ENCODE measurements at places on chromosomes 3 and 15.

GRCh38 chr3:70519026-70519425, 206.6 kb upstream of the MDFIC2 start:
- no peak for DNase-seq

DNA sequence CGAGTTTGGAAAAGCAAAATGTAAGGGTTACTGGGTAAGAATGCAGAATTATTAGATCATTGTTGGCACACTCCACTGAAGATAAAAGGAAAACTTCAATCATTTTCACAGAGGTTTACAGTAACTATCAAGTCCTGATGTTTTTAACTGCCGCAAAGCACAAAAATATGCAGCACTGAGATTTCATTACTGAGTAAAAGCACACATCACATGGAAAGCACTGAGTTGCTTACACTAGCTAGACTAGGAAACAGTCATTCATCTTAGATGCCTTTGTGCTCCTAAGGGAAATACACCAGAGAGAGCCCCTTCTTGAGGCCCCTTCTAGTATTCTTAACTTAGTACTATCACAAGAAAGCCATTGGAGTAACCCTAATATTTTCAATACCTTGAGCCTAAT, 11.8 kb upstream of the P2RY1 start:
- DNase-seq = no peak

GRCh38 chr15:33808720-33809457, 159.4 kb upstream of the CHRM5 start:
- DNase-seq = no peak

DNA sequence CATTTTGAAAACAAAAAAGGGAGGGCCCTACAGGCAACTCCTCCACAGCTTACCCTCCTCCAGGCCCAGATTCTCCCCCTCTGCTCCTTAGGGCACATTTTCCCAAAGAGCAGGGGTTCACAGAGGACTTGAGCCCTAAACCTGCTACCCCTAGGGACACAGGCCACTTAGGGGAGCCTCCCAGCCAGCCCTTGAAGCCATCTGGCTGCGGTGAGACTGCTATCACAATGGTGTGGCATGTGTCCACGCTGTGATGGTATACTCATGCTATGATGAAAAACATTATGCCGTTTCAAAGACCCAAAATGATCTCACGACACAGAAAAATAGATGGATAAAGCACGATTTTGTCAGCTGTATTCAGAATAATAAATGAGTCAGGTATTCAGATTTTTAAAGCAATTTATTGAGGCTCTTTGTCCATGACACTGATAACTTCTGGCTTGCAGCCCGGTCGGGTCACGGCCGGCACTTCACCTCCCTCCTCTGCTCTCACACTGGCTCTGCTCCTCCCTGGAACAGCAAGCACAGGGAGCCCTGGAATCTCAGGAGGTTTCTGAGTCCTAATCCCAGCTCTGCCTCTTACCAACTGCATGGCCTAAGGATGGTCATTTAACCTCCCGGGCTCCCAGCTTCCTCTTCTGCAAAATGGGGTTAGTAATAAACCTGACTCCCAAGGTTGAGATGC, 115.3 kb downstream of the MEGF11 start:
- no peak for DNase-seq

- DNase-seq = no peak
Measured at GRCh38 chr15:59333401-59334075, 39.1 kb downstream of the MYO1E start.

- DNase-seq = no peak
Measured at GRCh38 chr3:169389925-169390253, 273.6 kb downstream of the MECOM start.

- DNase-seq = no peak
Measured at GRCh38 chr3:49273825-49274532, 3.1 kb downstream of the C3orf62 start.

DNA sequence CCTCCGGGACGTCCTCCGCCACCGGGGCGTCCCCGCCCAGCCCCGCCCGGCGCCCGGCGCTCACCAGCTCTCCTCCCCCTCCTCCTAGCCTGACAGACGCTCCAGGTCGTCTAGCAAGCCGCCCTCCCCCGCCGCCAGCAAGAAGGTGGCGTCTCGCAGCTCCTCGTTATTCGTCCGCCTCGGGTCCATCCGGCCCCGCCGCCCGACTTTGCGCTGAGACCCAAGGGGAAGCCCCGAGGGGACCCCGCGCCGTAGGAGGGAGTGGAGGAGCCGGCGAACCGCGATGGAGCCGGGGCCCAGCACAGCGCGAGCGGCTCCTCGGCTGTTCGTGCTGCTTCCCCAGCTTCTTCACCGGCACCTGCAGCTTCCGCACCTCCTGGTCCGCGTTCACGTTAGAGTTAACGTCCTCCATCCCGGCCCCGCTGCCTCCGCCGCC, 26.3 kb upstream of the MTHFS start:
- peak; percentile 77 for DNase-seq

- peak; percentile 65 for DNase-seq
Measured at GRCh38 chr3:98012979-98013378, 22.1 kb downstream of the GABRR3 start.

DNA sequence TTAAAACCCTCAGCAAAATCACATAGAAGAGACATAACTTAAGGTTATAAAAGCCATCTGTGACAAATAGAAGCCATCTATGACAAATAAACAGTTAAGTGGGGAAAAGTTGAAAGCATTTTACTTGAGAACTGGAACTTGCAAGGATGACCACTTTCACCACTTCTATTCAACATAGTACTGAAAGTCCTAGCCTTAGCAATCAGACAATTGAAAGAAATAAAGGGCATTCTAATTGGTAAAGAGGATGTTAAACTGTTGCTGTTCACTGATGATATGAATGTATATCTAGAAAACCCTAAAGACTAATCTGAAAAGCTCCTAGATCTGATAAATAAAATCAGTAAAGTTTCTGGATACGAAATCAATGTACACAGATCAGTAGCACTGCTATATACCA, 186.9 kb upstream of the SATB1 start:
- DNase-seq = no peak

- DNase-seq = no peak
Measured at GRCh38 chr3:116552246-116552645, 107.0 kb upstream of the LSAMP start.

GRCh38 chr3:126936853-126937425, 46.0 kb upstream of the PLXNA1 start:
- DNase-seq = no peak

GRCh38 chr15:32041294-32041693, 11.0 kb downstream of the CHRNA7 start:
- DNase-seq = no peak

DNA sequence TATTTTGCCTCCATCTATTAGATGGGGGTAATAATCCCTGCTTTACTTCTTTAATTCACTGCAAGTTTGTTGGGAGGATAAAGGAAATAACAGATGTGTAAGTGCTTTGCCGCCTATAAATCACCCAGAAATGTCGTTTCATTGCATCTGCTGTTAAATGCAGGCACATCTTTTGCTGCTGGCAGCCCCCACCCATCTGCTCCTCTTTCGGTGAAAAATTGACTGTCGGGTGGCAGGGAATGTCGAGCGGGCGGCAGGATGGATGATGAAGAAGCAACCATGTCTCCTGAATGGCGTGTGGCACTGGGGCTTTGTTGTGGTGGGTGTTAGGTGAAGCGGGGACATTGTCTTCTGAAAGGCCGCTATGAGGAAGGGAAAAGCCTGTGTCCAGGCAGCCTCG, 543 bp upstream of the REC114 start:
- no peak for DNase-seq

DNA sequence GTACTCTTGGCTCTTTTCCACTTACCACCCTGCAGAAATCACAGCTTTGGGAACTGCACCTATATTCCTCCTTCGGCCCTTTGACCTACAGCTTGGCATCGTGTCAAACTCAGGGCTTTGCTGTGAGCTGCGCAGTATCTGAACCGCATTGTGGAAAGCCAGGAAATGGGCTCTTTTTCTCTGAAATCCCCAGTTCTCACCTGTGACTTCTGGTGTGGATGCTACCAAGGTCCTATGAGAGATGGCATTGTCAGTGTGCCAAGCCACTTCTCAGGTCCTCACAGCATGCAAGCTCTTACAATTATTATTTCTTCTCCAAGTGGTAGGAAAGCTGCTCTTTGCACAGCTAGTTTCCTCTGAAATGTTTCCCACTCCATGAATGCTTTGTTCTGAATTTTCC, 450.6 kb upstream of the TBL1XR1 start:
- no peak for DNase-seq

DNA sequence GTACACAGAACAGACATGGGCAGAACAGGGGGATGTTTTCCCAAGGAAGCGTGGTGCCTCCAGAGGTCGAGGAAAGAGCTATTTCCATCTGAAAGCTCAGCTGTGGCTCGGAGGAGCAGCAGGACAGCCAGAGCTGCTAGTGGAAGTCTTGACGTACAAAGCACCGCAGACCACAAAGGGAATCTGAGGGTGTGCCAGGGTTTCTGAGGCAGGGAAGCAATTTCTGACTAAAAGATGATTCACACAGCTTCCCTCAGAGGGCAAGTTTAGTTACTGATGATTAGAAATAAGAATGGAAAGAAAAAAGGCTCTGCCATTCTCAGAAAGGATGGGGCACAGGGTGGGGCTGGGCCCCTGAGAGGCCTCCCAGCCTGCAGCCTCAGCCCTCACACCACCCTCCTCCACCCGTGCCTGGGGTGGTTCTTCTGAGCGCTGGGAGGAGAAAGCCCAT, 45.8 kb upstream of the SEC13 start:
- DNase-seq = peak; percentile 98

GRCh38 chr3:169365993-169366915, 297.3 kb downstream of the MECOM start:
- no peak for DNase-seq

- peak; percentile 69 for DNase-seq
Measured at GRCh38 chr3:14210843-14211594, 32.4 kb downstream of the LSM3 start.

- DNase-seq = no peak
Measured at GRCh38 chr3:38640661-38641452, 8.6 kb downstream of the SCN5A start.

GRCh38 chr3:101849714-101850245, 466 bp downstream of the NFKBIZ start:
- DNase-seq = peak; percentile 66

DNA sequence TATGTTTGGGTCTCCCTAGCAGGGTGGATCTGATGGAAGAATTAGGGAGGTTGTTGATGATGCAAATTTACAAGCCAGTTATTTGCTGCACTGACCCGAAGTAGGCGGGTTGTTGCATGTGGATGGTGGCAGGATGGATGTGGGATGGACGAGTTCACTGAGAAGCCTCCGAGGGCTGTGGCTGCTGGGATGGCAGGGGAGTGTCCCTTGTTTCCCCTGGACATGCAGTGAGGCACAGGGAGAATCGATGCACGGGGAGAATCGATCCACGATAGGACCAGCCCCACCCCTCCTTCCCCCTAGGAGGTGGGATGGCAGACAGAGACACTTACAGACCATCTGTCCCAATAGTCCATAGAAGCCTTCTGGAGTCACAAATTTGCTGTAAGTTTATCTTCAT, 31.0 kb upstream of the KLF13 start:
- DNase-seq = no peak

- DNase-seq = no peak
Measured at GRCh38 chr15:71341811-71342550, 226.7 kb downstream of the THSD4 start.

DNA sequence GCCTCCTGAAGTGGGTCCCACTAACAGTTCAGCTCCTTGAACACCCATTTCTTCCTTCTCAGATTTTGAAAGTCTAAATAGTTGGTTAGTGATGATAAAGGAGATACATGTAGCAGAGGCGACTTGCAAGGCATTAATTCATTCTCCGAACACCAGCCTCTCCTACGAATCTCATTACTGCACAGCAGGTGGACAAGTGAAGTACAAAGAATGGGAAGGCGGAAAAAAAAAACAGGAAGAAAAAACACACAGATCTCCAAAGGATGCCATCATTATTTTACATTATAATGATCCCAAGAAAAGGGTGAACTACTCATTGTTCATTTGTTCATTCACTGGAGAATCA, 276.5 kb downstream of the MAGI1 start:
- no peak for DNase-seq

DNA sequence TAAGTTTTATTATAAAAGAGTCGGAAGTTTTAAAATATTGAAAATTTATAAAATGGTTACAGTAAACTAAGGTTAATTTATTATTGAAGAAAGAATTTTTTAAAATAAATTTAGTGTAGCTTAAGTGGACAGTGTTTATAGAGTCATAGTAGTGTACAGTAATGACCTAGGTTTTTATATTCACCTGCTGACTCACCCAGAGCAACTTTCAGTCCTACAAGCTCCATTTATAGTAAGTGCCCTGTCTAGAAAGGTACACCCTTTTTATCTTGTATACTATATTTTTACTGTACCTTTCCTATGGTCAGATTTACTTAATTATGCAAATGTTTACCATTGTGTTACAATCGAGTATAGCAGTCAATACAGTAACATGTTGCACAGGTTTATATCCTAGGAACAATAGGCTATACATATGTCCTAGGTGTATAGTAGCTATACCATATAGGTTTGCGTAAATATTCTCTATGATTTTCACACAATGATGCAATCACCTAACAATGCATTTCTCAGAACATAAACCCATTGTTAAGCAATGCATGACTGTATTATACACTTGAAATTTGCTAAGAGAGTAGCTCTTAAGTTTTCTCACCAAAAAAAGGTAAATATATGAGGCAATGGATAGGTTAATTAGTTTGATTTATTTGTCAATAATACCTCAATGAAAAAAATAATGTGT, 106.9 kb upstream of the CD96 start:
- DNase-seq = no peak

- no peak for DNase-seq
Measured at GRCh38 chr15:89451846-89452245, 44.5 kb downstream of the RHCG start.

DNA sequence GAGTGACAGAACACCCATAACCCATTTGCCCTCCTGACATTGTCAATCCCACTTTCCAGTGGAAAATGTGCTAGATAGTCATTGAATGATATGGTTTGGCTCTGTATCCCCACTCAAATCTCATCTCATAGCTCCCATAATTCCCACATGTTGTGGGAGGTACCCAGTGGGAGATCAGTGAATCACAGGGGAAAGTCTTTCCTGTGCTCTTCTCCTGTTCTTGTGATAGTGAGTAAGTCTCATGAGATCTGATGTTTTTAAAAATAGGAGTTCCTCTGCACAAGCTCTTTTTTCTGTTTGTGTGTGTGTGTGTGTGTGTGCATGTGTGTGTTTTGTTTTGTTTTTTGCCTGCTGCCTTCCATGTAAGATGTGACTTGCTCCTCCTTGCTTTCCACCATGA, 191.7 kb downstream of the ARRDC4 start:
- no peak for DNase-seq

- no peak for DNase-seq
Measured at GRCh38 chr3:123081718-123082369, 15.0 kb downstream of the PDIA5 start.

GRCh38 chr15:75659928-75660645, 12.4 kb downstream of the SNX33 start:
- peak; percentile 60 for DNase-seq

GRCh38 chr15:60592371-60593169, 113.6 kb upstream of the ICE2 start:
- peak; percentile 93 for DNase-seq

- DNase-seq = no peak
Measured at GRCh38 chr3:18864933-18865731, 283.2 kb upstream of the KCNH8 start.

GRCh38 chr15:68503791-68504680, 72.1 kb upstream of the ITGA11 start:
- DNase-seq = no peak

All from GM23248 (cell line).